ENCODE measurements at places on chromosomes 3 and 15. TPM values are rescaled to one million over a fixed set of nuclear protein-coding genes. Genes with fewer than 3 reads are reported as not detected.

The ANKDD1A gene
- 0.51 TPM for total RNA-seq

The SERPINI2 gene
- total RNA-seq, result not detected

The ADAMTSL3 gene
- total RNA-seq, result 0.58 TPM

The LRRN1 gene
- total RNA-seq, result 2.6 TPM

The TEX55 gene
- 0.06 TPM for total RNA-seq

The AP2M1 gene
- total RNA-seq, result 274 TPM

The SETD5 gene
- 41.1 TPM for total RNA-seq

The ZNF385D gene
- total RNA-seq, result 0.43 TPM

The COL6A5 gene
- total RNA-seq, result not detected

The PRR20G gene
- total RNA-seq, result not detected

The FAM81A gene
- 3.0 TPM for total RNA-seq

The PPP1R14D gene
- total RNA-seq, result not detected

The CACNA2D2 gene
- total RNA-seq, result 0.14 TPM

The GP5 gene
- total RNA-seq, result not detected

The CDCP1 gene
- total RNA-seq, result 53.5 TPM

The MESP2 gene
- total RNA-seq, result 2.5 TPM

The ITPKA gene
- 9.8 TPM for total RNA-seq

The AMT gene
- total RNA-seq, result 2.5 TPM

Measured in epithelial cell of proximal tubule (primary cell).